ENCODE measurements at places on chromosomes 7 and 10.

- DNase-seq: no peak
Observed at GRCh38 chr7:25495342-25496250, 267.3 kb upstream of the NPVF start.

DNA sequence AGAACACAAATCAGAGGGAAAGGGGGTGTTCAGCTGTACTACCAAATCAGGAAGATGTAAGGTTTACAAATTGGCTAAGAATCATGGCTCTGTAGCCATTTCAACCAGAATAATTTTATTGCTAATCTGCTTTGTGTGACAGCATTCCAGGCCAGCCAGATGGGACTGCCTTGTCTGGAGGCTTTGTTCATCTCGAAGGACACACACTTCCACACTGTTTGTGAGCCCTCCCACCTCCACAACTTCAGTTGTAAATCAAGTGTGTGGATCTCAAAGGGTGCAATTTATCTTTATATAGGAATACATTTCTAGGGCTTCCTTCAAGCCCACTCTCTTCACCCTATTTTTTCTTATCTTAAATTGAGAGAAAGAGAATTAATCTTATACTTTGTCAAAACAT lies 6.9 kb upstream of the OIT3 start:
- DNase-seq: no peak

GRCh38 chr7:146053492-146053891 lies 63.1 kb upstream of the CNTNAP2 start:
- no peak for DNase-seq

- no peak for DNase-seq
Observed at GRCh38 chr10:129993621-129994020, 29.5 kb upstream of the EBF3 start.

- DNase-seq: no peak
Observed at GRCh38 chr10:79402951-79403350, 42.5 kb downstream of the ZCCHC24 start.

- DNase-seq: no peak
Observed at GRCh38 chr10:69220507-69220906, 375 bp downstream of the HKDC1 start.

DNA sequence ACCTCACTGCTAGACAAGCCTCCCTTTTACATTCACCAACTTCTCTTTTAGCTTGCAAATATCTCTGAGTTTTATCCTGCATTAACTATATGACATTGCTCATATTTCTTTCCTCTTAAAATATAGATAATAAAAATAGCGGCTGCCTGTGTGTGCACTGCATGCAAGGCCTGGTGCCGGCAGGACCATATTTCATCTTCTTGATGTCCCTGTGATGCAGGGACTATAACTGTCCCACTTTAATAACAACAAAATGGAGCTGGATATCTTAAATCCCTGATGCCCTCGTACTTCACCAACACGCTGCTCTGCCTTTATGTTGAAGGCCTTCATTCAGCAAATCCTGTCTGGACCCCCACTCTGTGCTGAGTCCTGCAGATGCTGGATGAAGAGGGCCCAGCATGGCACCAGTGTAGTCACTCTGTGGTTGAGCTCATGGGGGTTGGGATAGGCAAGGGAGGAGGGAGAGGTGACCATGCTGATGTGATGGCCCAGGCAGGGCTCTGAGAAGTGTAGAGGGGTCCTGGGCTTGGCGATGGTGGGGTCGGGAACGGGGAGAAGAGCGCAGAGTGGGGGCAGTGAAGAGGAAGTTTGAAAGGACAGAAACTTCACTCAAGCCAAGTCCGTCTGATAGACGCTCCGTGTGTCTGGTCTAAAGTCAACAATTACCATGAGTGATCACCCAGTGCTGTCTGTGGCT lies 40.4 kb downstream of the C10orf90 start:
- DNase-seq: no peak

GRCh38 chr7:48360574-48360973 lies 189.3 kb downstream of the ABCA13 start:
- DNase-seq: no peak

- no peak for DNase-seq
Observed at GRCh38 chr10:73095481-73096021, 1.1 kb downstream of the P4HA1 start.

DNA sequence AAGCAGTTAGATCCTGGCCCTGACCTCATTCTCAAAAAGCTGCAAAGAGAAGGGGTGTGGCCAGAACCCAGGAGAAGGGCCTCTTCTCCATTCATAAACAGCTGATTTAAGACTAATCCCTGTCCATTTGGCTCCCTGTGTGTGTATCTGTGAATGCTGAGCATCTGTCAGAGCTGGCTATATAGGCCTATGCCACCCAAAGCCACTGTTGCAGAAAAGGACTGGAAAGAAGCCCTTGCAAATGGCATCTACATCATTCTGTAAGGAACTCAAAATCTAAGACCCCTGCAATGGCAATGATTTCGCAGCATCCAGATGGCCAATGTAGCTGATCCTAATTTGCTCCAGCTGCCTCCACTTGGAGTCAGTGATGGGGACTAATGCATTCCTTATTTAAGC lies 384.5 kb downstream of the KCNMA1 start:
- no peak for DNase-seq
